ENCODE measurements at places on chromosomes 12 and 14. TPM values are rescaled to one million over a fixed set of nuclear protein-coding genes. Genes with fewer than 3 reads are reported as not detected.

GRCh38 chr12:58163021-58163420, 221.7 kb downstream of the ATP23 start:
- H3K27me3 ChIP-seq: no peaks in the 10 kb centered on the region
- H3K27ac ChIP-seq: no peak overlapping the region
- no peak overlapping the region for H3K4me3 ChIP-seq
- no peaks in the 10 kb centered on the region for H3K36me3 ChIP-seq
- DNase-seq: no peak
- no peaks in the 10 kb centered on the region for H3K4me1 ChIP-seq

DNA sequence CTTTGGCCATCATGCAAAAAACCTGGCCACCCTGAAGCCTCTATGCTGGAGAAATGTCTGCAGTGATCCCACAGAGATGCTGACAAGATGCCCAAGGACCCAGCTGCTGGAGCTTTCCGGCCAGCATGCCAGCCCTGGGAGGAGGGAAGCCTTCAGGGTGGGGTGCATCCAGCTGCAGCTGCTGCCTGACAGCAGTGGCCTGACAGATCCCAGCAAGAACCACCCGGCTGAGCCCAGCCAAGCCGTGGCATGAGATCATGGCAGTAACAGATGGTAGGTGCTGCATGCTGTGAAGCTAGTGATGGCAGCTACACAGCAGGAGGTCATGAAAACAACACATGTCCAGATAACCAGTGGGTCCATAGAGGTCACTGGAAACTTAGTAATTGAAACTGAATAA, 13.8 kb downstream of the CLBA1 start:
- H3K27ac ChIP-seq: no peak overlapping the region
- no peaks in the 10 kb centered on the region for H3K27me3 ChIP-seq
- no peaks in the 10 kb centered on the region for H3K4me1 ChIP-seq
- H3K4me3 ChIP-seq: no peak overlapping the region

- peak overlapping the region; percentile 95 for H3K4me3 ChIP-seq
- peaks cover 42% of the 10 kb centered on the region for H3K4me1 ChIP-seq
- no peaks in the 10 kb centered on the region for H3K27me3 ChIP-seq
Observed at GRCh38 chr14:81533212-81533535, 479 bp downstream of the SEL1L start.

DNA sequence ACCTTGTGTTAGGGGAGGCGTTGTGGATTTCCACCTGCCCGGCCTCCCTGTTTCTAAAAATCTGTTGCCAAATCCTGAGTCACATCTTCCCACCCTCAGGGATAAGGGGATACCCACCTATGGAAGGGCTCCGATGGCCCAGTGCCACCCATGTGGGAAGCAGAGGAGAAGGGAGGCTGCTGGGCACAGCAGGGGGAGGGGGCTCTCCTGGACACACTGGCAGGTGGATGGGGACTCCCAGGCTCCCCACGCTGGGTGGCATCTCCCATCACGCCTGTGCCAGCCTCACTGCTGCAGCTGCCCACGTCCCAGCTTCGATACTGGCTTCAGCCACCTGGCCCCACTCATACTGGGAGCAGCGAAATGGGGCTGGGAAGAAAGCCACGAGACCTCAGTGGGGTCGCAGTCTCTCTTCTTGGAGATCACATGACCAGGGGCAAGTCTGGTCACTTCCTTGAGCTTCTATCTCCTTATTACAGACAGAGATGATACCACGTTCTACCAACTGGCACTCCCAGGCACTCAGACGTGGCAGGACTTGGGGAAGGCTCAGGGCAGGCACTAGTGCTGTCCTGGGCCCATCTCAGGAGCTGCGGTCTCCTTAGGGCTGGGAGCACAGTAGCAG, 72.2 kb downstream of the PITPNM2 start:
- peaks cover 1% of the 10 kb centered on the region for H3K4me1 ChIP-seq
- DNase-seq: no peak
- no peak overlapping the region for H3K4me3 ChIP-seq
- no peaks in the 10 kb centered on the region for H3K36me3 ChIP-seq

DNA sequence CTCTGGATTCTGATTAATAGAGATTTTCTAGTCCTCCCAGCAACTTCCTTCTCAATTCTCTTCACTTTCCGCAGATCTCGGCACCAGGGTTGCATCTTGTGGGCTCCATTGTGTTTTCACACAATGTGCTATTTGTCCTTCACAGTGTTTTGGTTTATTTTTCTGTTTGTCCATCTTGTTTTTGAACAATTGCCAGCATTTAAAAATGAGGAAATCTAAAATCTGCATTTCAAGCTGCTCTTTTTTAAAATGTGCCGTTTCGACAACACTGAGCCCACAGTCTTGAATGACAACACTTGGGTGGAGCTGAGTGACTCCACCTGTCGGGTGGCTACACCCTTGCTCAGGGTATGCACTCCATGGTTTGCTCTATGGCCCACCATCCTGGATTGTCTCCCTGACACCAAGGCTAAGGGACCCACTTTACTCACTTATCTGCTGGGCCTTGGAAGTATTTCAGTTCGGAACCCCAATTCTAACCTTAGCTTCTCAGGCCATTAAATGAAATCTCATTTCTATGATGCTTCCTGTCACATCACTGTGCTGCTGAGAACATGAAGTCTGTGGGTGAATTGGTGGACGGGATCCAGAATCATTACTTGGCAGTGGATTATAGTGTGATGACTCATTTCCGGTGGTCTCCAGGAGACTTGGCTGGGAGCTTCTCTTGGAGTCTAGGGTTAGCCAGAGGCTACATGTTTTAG, 3.4 kb upstream of the MYRFL start:
- H3K36me3 ChIP-seq: peaks cover 2% of the 10 kb centered on the region
- H3K27me3 ChIP-seq: no peaks in the 10 kb centered on the region
- no peaks in the 10 kb centered on the region for H3K4me1 ChIP-seq

Gene SUOX
- total RNA-seq: 8.4 TPM

- DNase-seq: peak; percentile 66
- no peaks in the 10 kb centered on the region for H3K27me3 ChIP-seq
- H3K4me1 ChIP-seq: no peaks in the 10 kb centered on the region
- peak overlapping the region; percentile 8 for H3K4me3 ChIP-seq
Observed at GRCh38 chr14:73245480-73246325, 8.4 kb downstream of the PAPLN start.

DNA sequence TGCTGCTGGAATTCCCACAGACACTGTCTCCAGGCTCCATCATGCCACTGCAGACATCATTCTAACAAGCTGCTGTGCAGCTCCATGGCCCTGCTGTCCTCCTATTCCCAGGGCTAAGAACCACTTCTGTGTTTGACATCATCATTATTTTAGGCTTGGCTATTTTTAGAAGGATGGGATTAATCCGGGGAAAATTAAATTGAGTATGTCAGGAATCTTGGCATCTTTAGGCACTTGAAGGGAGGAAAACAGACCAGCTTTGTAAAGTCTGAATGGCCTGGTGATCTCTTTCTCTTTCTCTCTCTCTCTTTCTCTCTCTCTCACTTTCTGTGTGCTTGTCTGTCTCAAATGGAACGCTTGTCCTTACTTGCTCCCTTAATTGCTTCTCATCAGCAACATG, 568.3 kb upstream of the FLRT2 start:
- no peaks in the 10 kb centered on the region for H3K27me3 ChIP-seq
- H3K4me3 ChIP-seq: no peak overlapping the region
- no peak for DNase-seq
- no peak overlapping the region for H3K27ac ChIP-seq
- H3K4me1 ChIP-seq: no peaks in the 10 kb centered on the region
- H3K36me3 ChIP-seq: no peaks in the 10 kb centered on the region

- H3K27ac ChIP-seq: peak overlapping the region; percentile 45
- H3K4me1 ChIP-seq: peaks cover 7% of the 10 kb centered on the region
- no peaks in the 10 kb centered on the region for H3K36me3 ChIP-seq
- no peak for DNase-seq
- H3K27me3 ChIP-seq: no peaks in the 10 kb centered on the region
- no peak overlapping the region for H3K4me3 ChIP-seq
Observed at GRCh38 chr12:122966743-122967550, 684 bp upstream of the ABCB9 start.

DNA sequence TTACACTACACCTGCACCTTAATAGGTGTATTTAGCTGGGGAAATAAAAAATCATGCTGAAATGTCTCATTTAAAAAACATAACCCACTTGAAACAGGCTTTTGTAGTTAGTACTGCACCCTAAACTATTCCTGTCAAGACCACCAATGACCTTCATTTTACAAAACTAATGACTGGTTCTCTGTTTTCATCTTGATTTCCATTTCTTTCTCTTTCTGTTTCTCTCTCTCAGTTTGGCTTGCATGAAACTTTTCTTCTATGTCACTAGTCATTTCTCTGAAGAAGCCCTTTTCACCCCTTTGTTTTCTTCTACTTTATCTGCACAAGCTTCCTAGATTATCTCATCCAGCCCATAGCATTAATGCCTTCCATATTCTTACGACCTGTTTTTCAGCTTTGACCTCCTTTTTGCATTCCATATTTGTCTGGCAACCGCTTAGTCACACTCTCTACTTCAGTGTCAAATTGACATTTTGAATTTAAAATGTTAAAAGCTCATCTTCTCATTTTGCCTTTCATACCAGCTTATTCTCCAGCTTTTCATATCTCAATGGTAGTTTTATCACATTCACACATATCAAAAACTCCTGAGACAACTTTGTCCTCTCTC, 32.7 kb upstream of the KLRF1 start:
- no peak overlapping the region for H3K27ac ChIP-seq
- H3K27me3 ChIP-seq: no peaks in the 10 kb centered on the region
- no peak for DNase-seq
- no peaks in the 10 kb centered on the region for H3K4me1 ChIP-seq
- H3K36me3 ChIP-seq: no peaks in the 10 kb centered on the region

- H3K4me1 ChIP-seq: no peaks in the 10 kb centered on the region
- no peaks in the 10 kb centered on the region for H3K27me3 ChIP-seq
- no peak for DNase-seq
- H3K36me3 ChIP-seq: no peaks in the 10 kb centered on the region
- no peak overlapping the region for H3K27ac ChIP-seq
- H3K4me3 ChIP-seq: no peak overlapping the region
Observed at GRCh38 chr12:3262470-3262869, 185.3 kb downstream of the TSPAN9 start.

- H3K4me3 ChIP-seq: peak overlapping the region; percentile 66
- H3K36me3 ChIP-seq: peaks cover 3% of the 10 kb centered on the region
- no peak for DNase-seq
- no peaks in the 10 kb centered on the region for H3K4me1 ChIP-seq
Observed at GRCh38 chr12:10612984-10613348, 443 bp downstream of the MAGOHB start.

DNA sequence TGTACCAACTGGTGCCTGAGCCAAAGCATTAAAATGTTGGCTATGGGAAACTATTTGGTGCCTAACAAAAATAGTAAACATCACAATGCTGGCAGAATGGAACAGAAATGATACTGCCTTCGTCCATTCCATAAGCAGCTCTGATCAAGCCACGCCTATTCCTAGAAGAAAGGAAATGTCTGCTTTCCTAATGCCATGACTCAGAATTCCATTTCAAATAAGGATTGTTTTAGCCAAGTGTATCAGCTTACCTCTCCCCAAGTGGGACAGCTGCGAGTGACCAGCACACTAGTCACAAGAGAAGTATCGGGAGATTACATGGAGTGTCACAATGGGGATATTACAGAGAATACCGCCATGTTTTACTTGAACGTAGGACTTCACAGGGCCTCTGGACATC, 38.7 kb downstream of the GLT8D2 start:
- H3K4me3 ChIP-seq: no peak overlapping the region
- H3K27ac ChIP-seq: no peak overlapping the region
- H3K27me3 ChIP-seq: no peaks in the 10 kb centered on the region
- DNase-seq: no peak
- no peaks in the 10 kb centered on the region for H3K36me3 ChIP-seq
- H3K4me1 ChIP-seq: no peaks in the 10 kb centered on the region

Gene CIROP
- total RNA-seq: not detected

Gene LMNTD1
- total RNA-seq: not detected

Gene C12orf50
- not detected for total RNA-seq

DNA sequence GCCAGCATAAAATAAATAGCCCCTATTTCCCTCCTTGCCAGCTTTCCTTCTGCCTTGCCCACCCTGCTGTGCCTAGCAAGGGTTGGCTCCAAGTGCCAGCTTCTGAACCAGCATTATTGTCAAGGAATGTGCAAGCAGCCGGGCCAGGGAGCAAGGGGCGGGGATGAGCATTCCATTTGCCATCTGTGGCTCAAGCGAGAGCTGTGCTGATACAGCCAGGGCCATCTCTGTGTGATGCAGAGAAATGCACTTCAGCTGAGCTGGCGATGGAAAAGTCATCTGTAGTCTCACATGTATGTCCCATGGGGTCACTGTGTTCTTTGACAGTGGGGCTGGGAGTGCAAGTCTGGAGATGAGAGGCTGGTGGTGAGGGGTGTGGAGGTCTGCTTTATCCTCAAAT, 137.3 kb downstream of the SUDS3 start:
- H3K27ac ChIP-seq: no peak overlapping the region
- no peak for DNase-seq
- no peaks in the 10 kb centered on the region for H3K27me3 ChIP-seq

GRCh38 chr14:85333841-85334240, 196.1 kb upstream of the FLRT2 start:
- no peaks in the 10 kb centered on the region for H3K27me3 ChIP-seq

Gene LUM
- 5.1 TPM for total RNA-seq

GRCh38 chr12:12946686-12947355, 5.1 kb downstream of the GPRC5D start:
- H3K27me3 ChIP-seq: no peaks in the 10 kb centered on the region
- H3K36me3 ChIP-seq: no peaks in the 10 kb centered on the region
- no peaks in the 10 kb centered on the region for H3K4me1 ChIP-seq
- no peak overlapping the region for H3K4me3 ChIP-seq
- DNase-seq: no peak
- H3K27ac ChIP-seq: no peak overlapping the region

Gene CISTR
- total RNA-seq: not detected

Gene KLRG1
- 1.3 TPM for total RNA-seq

- peaks cover 18% of the 10 kb centered on the region for H3K4me1 ChIP-seq
- no peak overlapping the region for H3K27ac ChIP-seq
- H3K36me3 ChIP-seq: no peaks in the 10 kb centered on the region
- H3K4me3 ChIP-seq: no peak overlapping the region
Observed at GRCh38 chr12:1723721-1724120, 32.9 kb downstream of the ADIPOR2 start.

DNA sequence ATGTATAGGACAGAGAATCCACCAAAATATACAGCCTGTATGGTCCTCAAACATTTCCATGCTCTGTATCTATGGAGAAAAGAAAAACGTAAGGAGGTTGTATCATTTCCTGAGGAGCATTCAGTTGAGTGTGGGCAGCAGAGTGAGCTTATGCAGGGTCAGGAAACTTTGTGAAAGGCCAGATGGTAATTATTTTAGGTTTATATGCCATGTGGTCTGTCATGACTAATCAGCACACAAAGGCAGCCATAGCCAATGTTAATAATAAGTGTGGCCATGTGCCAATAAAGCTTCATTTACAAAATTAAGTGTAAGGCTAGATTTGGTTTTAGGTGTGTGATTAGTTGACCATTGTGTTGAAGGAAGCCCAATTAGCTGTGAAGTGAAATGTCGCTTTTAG, 33.2 kb upstream of the A2M start:
- no peak overlapping the region for H3K27ac ChIP-seq
- no peaks in the 10 kb centered on the region for H3K36me3 ChIP-seq
- no peaks in the 10 kb centered on the region for H3K4me1 ChIP-seq
- DNase-seq: no peak
- H3K27me3 ChIP-seq: no peaks in the 10 kb centered on the region
- no peak overlapping the region for H3K4me3 ChIP-seq

Gene OVCH1
- not detected for total RNA-seq
